ENCODE measurements at places on chromosomes 1 and 21. TPM values are rescaled to one million over a fixed set of nuclear protein-coding genes. Genes with fewer than 3 reads are reported as not detected.

FNDC5 gene
- 155 TPM for total RNA-seq

OR2T11 gene
- total RNA-seq = not detected

ANKRD34A gene
- 0.22 TPM for total RNA-seq

SLC5A9 gene
- 0.04 TPM for total RNA-seq

MPZ gene
- 21.9 TPM for total RNA-seq

IL12RB2 gene
- 1.2 TPM for total RNA-seq
